ENCODE measurements at places on chromosomes 1 and 21.
A peak's percentile ranks its signal among the peaks of the same experiment; 100 is the strongest.

DNA sequence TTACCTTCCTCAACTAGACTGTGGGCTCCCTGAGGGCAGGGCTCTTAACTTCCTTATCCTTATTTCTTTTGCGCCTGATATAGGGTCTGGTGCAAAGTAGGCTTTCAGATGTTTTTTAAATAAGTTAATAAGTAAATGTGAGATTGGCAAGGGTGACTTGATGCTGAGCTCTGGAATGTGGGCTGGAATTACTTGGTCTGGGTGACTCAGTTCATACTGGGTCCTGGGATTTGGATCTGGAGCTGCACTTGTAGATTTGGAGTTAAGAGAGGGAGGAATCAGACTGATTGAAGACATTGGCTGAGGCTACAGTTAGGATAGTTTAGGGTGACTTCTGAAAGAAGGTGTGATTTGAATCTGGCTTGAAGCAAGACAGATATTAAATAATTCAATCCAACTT is 190.9 kb downstream of the GIPC2 start:
- no peak for DNase-seq

DNA sequence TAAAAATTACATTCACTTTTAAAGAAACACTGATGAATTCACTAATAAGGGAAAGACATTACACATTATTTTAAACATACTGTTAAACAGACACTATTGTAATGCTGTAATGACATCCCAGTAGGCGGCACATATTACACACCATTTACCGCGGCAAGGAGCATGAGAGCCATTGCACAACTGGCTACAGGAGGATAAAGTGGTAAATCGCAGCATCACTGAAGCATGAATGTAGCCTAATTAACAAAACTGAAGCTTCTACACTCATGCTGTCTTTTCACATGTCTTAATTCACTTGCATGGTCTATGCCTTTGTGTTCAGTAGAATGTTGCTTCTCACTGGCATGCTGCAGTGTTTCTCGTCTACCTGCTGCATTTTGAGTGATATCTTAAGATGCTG is 1046.0 kb downstream of the MRPL39 start:
- DNase-seq: no peak

DNA sequence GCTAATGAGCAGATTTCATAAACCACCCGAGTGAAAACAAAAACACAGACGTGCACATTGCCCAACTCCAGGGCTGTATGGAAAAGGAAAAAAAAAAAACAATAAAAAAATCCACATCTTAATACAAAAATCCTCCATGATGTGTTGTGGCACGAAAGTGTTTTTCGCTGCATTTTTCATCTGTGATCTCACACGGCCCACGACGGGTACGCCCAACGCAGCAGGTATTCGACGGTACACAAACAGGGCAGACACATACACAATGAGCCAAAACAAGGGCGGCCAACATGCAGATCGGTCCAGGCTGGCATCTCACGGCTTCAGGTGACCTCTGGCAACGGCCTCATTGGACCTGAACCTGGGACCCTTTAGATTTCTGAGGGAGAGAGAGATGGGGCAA is 31.1 kb downstream of the CASZ1 start:
- DNase-seq: no peak

DNA sequence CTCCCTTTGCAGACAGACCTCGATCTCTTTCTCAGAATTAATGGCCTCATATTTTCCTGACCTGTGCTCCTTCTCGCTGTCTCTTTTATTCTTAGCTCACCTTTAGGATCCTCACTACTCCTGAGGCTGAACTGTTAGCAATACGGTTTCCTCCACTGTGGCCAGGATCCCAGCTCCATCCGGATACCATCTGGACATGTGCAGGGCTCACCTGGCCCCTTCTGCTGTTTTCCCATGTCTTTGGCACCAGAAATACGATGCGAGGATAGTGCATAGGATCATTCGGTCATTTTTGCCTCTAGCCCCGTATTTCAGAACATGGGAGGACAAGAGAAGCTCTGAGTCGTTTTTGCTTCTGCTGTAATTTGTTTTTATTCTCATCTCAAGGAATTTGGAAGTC is 108.5 kb upstream of the KIF26B start:
- no peak for DNase-seq

DNA sequence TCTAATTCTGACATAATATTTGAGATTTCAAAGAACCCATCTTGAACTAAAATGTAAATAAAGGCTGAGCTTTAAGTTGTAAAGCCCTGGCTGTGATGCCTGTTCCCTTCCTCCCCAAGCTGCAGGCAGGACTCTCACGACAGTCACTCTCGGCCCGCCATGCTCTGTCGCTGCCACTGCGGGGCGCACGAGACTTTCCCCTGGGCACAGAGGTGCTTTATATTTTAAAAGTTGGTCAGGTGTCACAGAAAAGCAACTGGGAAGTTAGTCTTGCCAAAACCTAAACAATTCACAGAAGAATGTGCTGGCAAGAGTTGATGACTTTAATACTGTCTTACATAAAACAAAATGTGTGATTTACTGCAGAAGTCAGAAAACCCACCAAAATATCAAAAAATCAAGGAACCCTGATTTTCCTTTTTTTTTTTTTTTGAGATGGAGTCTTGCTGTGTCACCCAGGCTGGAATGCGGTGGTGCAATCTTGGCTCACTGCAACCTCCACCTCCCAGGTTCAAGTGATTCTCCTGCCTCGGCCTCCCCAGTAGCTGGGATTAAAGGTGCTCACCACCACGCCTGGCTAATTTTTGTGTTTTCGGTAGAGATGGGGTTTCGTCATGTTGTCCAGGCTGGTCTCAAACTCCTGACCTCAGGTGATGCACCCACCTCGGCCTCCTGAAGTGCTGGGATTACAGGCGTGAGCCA is 10.7 kb downstream of the LRRC47 start:
- DNase-seq: no peak

- no peak for DNase-seq
These were observed 512.2 kb downstream of the LTN1 start for GRCh38 chr21:28480470-28480869.

- DNase-seq: no peak
These were observed 1.8 kb downstream of the ELAPOR1 start for GRCh38 chr1:109115685-109116084.

- DNase-seq: no peak
These were observed 378.9 kb downstream of the BRINP3 start for GRCh38 chr1:190098756-190099155.

DNA sequence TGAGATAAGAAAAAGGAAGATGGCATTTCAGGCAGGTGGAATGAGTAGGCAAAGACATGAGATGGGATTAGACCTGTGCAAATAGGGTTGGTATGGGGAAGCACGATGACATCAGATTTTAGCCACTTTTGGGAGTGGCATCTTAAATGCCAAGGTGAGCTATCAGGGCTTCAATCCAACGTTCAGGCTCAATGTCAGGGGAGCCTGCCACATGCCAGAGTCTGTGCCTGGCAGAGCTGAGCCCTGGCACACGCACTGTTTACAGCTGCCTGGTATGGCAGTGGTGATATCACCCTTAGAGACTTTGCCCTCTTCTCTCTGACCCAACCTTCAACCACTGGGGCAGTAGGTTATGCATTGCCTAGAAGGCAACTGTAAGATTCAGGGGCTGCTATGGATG is 1.1 kb upstream of the GUCA2B start:
- DNase-seq: no peak

DNA sequence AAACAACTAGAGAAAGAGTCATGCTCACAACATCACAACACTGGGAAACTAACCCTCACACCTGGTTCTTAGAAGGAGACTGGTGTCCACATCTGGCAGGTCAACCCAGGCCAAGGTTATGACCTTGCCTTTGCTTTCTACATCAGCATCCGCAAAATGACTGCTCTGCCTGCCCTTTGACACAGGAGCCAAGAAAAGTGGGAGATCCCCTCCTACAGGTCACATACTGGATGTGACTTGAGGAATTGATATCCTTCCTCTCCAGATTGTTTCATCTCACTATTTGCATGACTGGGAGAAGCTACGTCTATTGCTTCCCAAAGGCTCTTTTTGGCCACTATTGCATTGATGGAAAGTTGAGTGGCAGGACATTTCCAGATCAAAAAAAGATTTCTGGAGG is 115.5 kb downstream of the MIS18A start:
- no peak for DNase-seq

GRCh38 chr1:10001016-10001665 is 4.1 kb downstream of the RBP7 start:
- DNase-seq: no peak

DNA sequence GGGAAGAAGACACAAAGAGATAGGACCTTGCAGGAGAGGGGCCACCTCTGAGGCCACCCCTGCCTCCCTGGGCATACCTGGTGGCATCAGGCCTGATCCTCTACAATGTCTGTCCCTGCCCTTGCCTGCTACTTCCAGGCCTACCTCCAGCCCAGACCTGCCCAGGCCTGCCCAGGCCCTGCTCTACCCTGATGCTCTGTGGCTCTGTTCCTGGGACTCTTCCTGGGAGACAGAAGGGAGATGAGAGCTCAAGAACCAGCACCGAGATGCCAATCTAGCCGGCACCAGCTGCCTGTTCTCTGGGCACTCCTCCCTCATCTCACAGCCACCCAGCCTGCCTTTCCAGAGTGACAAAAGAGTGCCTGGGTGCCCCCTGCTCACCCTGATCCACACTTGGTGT is 2.7 kb downstream of the CELF3 start:
- no peak for DNase-seq

GRCh38 chr1:229334716-229335115 is 8.1 kb downstream of the CCSAP start:
- no peak for DNase-seq

DNA sequence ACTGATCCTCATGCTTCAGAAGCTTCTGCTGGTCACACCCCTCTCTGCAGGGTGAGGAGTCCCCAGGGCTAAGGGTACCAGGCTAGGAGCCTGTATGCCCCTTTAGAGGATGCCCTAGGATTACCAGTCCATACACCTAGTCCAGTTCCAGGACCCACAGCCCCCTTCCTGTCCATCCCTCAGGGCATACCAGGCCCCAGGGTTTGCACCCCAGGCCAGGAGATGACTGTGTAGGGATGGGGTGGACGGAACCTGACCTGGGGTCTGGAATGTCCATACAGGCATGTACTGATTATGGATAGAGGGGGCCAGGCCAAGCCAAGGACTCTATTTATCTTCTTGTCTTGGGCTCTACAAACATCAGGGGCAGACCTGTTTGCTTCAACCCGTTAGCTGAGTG is 34.9 kb downstream of the TRIM67 start:
- no peak for DNase-seq

- DNase-seq: no peak
These were observed 474.4 kb downstream of the SETD4 start for GRCh38 chr21:35585878-35586277.

DNA sequence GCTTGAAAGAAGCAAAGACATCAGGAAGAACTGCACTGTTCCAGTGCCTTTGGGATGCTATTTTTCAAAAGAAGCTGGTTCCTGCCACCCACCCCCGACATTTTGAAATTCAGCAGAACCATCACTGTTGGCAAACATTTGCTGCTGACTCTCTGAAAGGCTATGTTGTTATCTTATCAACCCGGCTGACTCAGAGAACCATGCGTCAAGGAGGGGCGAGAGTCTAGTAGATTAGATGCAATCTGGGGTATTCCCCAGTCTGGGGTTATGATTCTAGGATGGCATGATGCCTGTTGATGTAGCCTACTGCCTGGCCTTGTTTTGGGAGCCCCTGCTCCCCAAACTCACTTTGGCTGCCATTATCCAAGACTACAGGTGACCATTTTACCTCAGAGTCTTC is 267.8 kb upstream of the RUNX1 start:
- peak; percentile 1 for DNase-seq

DNA sequence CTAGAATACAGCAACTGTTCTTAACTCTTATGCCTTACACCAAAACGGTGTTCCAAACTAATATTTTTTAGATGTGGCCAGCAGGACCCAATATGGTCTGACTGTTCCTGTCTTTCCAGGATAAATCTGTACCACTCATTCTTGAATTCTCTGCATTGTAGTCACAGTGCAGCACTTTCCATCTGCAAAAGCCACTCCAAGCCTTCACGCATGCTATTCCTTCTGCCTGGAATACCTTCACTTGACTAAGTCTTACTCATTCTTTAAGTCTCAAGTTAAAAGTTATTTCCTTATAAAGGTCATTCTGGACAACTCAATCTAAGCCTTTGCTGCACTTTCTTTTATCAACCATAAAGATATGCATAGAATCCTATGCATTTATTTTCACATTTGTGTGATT is 1194.5 kb downstream of the PLA2G4A start:
- DNase-seq: no peak

DNA sequence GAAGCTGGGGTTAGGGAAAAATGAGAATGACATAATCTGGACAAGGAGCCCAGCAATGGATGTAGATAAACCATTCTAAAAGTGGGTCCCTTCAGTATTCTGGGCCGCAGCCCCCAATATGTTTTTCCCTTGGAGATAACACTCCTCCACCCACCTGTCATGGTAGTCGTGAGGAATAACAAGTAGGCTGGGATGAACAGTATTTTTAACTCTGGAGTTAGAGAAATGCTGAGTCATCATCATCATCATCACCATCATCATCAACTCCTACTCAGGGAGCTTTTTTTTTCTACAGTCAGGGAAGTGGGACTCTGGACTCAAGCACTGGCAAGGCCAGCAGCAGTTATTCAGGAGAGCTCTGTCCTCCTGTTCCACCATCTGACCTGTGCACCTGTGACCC is 12.8 kb downstream of the CADM3 start:
- no peak for DNase-seq

DNA sequence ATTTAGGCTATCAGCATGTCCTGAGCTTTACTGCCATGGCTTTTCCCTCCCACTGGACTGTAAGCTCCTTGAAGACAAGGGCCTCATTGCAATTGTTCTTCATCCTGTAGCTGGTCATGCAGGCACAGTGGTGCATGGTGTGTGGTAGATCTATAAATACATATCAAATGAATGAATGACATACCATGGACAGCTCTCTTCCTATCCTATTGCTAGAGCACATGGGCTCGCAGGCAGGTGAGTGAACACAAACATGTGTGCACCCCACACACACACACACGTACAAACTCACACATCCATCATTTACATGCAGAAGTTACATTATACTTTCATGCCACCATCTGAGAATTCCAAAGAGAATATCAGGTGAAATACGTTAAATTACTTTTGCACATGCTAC is 172.9 kb upstream of the RUNX1 start:
- no peak for DNase-seq

DNA sequence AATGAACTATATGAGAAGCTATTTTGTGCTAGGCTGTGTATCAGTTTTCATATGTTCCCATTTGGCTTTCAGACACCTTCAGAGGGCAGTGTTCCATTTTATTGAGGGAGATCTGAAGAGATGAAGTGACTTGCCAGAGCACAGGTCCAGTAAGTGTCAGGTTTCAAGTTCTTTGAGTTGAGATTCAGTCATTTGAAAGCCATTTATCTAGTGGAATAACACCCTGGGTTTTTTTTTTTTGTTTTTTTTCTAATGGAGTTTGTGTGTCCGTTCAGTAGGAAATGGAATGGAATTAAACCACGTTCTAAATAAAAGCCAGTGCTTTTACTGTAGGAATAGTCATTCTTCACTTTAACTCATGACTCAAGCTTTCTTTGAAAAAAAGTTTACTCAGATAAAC is 652.9 kb upstream of the USP24 start:
- no peak for DNase-seq

- no peak for DNase-seq
These were observed 3.5 kb upstream of the PHC2 start for GRCh38 chr1:33434363-33434750.

Measured in CD4-positive, alpha-beta T cell treated with Interleukin-1 beta for 1 hour (primary cell).